Activated CD4-positive, alpha-beta T cell treated with anti-CD3 and anti-CD28 coated beads for 24 hours (primary cell): ENCODE measurements at places on chromosomes 2 and 18.

GRCh38 chr2:150732064-150732463 is 244.6 kb upstream of the RND3 start:
- no peak for DNase-seq

GRCh38 chr2:219158586-219158985 is 2.0 kb downstream of the NHEJ1 start:
- DNase-seq = no peak

DNA sequence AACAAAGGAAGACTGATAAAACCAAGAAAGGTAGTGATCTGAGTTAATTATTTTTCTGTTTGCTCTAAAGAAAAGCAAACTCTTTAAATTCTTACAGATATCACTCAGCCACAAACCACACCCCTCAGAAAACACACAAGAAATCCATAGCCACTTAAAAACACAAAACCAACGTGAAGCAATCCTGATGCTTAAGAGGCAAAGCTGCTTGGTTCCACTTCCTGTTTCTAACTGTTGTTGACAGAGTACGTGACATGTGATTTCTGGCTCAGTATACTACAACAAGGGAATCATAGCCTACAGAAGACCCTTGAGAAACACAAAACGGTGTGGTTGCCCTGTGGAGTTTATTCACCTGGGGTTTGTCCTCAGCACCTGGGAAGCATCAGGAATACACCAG is 240.9 kb upstream of the APCDD1 start:
- DNase-seq = no peak

- DNase-seq = no peak
Observed at GRCh38 chr18:45916302-45916701, 50.8 kb downstream of the EPG5 start.

GRCh38 chr2:7281231-7282201 is 364.3 kb downstream of the RNF144A start:
- no peak for DNase-seq

GRCh38 chr2:127193164-127193966 is 26.7 kb downstream of the CYP27C1 start:
- DNase-seq = no peak

DNA sequence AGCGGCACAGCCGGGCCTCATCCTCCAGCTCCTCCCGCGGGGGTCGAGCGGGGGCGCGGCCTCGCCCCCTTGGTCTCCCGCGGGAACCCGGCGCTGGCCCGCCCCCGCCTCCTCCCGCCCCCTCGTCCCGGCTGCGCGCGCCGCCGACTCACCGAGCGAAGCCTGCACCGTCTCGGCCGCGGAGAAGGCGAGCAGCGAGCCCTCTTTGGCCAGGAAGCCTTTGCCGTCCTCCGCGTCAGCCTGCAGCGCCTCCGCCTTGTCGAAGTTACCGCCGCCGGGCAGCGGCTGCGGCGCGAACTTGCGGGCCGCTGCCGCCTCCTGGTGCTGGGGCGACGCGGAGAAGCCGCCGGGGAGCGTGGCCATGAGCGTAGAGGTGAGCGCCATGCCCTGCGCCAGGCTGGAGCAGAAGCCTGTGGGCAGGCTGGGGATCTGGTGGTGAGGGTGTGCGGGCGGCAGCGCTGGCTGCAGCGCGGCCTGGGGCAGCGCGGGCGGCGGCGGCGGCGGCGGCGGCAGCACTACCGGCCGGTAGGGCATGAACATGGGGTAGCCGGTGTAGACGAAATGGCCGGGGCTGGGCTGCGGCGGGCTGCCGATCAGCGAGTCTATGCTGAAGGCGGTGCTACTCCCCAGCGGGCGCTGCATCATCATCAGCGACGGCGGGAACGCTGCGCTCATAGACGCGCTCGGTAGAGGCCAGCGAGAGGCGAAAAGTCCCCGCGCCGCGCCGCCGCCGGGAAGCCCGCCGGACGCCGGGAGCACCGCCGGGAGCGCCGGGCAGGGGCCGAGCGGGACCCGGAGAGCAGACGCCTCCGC is 683 bp downstream of the GBX2 start:
- DNase-seq = no peak

GRCh38 chr18:3447068-3447894 is 2.7 kb upstream of the TGIF1 start:
- no peak for DNase-seq
